Activated CD8-positive, alpha-beta memory T cell treated with anti-CD3 and anti-CD28 coated beads, Interleukin-2, amount 50 U/mL, for 48 hours (primary cell): ENCODE measurements at places on chromosomes 16 and 17.

- no peak for DNase-seq
Measured at GRCh38 chr17:19334331-19334730, 28.2 kb downstream of the B9D1 start.

DNA sequence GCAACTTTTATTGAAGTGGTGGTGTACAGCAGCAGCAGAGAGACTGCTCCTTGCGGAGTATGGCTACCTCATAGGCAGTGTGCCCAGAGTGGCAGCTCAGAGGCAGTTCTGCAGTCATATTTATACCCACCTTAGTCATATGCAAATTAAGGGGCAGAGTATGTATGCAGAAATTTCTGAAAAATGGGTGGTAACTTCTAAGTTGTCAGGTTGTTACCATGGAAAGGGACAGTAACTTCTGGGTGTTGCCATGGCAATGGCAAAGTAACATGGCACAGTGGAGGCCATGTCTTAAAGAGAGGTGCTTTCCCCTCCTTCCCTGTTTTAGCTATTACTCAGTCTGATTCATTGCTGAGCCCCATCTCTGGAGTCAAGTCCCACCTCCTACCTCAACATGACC is 53.4 kb downstream of the MEOX1 start:
- peak; percentile 72 for DNase-seq

- no peak for DNase-seq
Measured at GRCh38 chr16:87931504-87931903, 4.8 kb downstream of the CA5A start.

DNA sequence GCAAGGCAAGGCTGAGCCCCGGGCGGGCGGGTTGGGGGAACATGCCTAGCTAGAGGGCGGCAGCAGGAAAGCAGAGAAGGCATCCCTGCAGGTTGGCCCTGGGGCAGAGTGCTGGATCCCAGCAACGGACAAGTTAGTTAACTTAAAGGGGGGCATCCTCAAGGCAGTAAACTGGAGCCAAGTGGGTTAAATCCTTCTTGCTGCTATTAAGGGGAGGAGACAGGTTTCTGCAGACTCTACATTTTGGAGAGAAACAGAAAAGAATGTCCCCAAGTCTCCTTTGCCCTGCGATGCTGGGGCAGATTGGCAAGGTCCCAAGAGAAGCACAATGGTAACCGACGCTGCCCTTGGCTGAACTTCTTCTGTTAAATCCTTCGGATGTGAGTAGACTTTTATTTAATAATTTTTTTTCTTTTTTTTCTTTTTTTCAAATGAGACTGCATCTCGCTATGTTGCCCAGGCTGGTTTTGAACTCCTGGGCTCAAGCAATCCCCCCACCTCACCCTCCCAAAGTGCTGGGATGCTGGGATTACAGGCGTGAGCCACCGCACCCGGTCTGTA is 14.0 kb downstream of the ATP5PD start:
- no peak for DNase-seq

DNA sequence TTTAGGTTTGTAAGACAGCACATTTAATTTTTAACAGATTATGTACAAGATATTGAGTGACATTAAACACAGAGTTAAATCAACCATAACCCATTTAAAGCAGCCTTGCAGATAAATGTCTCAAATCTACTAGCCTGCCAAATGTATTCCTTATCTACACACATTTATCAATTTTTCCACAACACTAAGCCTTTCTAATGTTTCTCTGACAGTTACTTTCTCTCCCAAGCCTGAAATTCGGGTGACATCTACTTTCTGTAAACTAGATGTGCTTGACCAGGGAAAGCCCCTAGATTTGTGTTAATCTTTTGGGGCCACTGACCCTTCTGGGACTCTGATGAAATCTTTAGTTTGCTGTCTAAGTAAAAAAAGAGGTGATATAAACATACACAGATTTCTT is 69.0 kb downstream of the CDH13 start:
- no peak for DNase-seq

DNA sequence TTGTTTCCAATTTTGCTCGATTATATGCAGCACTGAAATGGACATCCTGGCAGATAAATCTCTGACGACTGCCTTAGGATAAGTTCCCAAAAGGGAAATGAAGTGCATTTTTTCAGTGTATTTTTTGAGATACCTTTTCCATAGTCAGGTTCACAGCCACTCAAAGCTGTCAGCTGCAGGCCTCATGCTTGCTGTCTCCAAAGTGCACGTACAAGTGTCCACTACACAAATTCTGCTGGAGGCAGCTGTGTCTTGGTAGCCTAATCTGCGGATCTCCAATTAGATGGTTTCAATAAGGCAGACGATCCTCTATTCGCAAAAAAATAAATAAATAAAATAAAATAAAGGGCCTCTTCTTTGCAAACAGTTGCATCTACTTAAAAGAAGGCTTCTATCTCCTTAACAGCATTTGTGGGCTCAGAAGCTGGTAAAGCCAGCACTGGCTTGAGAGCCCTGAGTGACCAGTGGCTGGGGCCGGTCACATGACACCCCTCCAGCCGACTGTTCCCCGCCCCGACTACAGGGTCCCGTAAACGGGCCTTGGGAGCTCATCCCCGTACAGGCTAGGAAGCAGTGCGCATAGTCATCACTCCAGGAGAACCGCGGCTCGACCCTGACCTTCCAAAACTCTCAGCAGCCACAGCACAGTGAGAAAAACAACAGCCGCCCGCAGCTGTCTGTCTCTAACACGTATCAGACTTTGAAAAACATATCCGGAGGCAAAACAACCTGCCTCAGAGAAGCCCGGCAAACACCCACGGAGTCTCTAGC is 18.8 kb downstream of the RPH3AL start:
- no peak for DNase-seq

DNA sequence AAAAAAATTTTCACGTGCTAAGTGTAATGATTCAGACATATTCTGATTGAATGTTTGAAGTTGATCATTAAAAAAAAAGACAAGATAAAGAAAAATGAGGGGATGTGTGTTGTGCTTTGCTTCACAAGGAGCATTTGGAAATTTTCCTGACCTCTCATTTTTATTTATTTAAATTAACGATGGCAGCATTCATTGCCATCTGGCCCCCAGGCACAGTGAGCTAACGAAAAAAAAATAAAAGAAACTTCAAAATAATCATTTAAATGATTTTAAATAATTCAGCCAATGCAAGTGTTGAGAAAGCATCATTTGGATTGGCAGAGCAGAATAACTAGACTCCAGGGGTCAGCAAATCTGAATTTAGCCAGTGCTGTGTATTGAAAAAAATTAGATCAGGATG is 1037.2 kb downstream of the CDH11 start:
- DNase-seq, result no peak

DNA sequence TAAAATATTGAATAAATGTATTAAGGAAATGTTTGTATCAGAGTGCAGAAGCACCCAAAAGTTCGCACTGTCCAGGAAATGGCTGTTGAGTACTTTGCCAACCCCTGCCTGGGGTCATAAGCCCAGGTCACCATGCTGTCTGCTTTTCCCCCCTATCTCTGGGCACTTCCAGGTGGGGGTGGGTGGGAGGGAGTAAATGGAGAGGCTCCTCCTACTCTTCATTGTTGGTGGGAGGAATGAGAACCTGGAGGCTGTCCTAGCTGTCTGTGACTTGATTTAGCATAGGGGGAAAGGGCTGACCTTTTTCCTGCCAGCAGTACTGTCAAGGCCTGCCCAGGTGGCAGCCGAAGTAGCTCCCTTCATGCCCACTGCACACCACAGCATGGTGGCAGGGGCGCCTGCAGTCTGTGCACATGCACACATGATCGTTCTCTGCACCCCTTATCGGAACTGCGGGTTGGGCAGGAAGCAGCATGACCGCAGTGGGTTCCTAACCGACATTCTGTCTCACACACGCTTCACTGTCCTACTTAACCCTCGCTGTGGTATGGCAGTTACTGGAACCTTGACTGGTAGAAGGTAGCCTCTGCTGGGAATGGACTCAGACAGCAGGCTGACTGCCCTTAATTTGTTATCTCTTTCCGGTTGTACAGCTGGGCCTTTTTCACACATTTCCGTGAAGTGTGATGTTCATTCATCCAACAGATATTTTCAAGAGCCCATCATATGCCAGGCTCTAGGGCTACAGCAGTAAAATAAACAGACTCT is 41.5 kb downstream of the LDHD start:
- DNase-seq, result peak; percentile 86

DNA sequence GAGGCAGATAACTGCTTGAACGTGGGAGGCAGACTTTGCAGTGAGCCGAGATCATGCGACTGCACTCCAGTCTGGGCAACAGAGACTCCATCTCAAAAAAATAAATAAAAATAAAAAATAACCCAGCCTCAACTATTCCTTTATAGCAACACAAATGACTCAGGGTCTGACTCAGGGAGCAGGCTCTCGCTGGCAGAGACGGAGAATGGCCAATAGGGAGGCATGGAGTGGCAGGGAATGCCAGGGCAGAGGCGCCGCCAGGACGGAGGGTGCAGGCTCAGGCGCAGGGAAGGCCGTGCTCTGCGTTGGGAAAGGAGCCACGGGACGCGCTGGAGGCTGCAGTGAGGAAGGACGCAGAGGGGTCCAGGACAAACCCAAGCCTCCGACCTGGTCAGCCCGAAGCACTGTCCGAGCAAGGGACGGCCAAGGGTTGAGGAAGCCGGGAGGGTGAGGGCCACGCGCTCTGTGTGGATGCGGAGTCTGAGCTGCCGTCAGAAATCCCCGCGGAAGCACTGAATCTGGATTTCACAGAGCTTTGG is 40.3 kb downstream of the PKD1 start:
- DNase-seq, result no peak

- peak; percentile 35 for DNase-seq
Measured at GRCh38 chr17:60127068-60128064, 22.4 kb upstream of the CA4 start.

- DNase-seq, result no peak
Measured at GRCh38 chr16:86210403-86211193, 299.7 kb upstream of the FOXF1 start.

- no peak for DNase-seq
Measured at GRCh38 chr17:47857551-47858455, 6.8 kb upstream of the SP6 start.

DNA sequence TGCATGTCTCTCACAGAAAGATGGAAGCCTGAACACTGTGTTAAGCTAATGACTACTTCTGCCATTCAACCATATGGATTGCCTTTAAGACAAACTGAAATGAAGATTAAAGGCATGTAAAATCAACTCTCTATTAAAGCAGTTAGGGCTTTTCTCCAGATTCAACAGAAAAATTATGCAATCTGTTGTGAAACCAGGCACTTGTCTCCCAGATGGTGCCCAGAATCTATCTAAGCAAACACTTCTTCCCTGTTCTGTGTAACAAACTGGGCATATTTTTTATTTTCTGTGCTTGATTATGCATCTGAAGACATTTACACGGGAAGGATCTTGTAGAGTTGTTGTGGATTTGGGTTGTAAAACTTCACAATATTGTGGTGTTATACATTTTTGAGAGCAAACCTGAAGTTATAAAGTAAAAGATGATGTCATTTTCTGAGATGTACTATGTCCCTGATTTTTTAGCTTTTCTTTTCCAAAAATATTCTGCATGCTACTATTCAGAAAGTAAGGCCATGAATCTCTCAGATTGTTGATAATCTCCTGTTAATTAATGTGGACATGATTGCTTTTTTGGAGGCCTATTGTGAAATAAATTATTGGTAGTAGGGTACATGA is 1550.3 kb downstream of the CDH8 start:
- no peak for DNase-seq

GRCh38 chr16:3725276-3725675 is 8.0 kb upstream of the TRAP1 start:
- DNase-seq, result no peak
